Caki2 (cell line): ENCODE measurements at places on chromosomes 2 and 18.

DNA sequence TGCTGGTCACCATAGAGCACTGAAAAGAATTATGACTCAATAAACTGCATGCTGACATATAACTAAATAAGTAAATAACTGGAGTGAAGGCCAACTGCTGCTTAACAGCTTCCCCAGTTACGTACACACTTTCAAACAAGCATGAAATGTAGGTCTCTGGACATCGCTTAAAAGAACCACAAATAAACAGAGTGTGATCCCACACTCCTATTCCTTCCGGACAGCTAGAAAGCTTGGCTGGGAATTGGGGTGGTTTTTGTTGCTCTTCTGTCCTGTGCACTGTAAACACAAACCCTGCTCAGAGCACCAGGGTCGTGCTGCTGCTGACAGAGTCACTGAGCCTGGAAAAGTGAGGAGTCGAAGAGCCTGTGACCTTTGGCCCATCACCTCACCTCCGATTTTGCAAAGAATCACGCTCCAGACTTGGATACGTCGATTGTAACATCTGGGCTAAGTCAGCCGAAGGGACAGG lies 162.7 kb upstream of the NT5C1B start:
- no peak for DNase-seq

DNA sequence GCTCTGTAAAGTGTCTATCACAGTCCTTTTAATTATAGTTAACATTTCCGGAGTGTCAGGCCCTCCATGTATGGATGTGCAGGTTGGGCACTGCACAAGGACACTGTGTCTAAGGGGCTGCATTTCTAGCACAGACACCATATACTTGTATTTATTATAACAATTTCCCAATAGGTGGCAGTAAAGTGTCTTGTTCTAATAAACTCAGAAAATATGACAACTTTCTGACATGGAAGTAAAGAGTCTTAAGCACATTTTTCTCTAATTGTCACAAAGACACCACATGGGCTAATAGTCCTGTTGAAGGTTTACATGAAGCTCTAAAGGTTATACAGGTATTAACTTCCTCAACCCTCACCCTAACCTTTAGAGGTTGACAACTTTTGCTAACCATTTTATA lies 156.6 kb downstream of the DYSF start:
- DNase-seq: peak; percentile 18

DNA sequence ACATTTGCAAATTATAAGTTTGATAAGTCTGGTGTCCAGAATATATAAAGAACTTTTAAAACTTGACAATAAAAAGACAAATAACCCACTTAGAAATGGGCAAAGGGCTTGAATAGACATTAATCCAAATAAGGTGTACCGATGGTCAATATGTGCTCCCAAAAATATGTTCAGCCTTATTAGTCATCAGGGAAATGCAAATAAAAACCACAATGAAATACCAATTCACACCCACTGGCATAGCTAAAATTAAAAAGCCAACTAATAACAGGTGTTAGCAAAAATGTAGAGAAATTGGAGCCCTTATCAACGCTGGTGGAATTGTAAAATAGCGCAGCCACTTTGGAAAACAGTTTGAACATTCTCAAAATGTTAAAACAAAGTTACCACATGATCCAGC lies 79.0 kb upstream of the SCG2 start:
- no peak for DNase-seq

DNA sequence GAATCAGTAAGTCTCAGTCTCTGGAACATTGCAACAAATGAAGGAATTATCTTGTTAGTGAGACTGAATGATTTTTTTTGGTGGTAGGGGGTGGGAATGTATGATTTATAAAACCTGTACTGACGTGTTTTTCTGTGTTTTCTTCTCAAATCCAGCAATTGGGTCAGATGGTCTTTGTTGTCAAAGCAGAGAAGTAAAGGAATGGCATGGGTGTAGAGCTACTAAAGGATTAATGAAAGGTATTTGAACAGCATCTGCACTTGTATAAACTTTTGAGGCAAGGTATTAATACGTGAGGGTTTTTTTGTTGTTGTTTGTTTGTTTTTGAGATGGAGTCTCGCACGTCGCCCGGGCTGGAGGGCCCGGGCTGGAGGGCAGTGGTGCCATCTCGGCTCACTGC lies 10.7 kb downstream of the DDX1 start:
- DNase-seq: no peak

- peak; percentile 4 for DNase-seq
Observed at GRCh38 chr2:220499225-220499624, 871.8 kb downstream of the SLC4A3 start.

DNA sequence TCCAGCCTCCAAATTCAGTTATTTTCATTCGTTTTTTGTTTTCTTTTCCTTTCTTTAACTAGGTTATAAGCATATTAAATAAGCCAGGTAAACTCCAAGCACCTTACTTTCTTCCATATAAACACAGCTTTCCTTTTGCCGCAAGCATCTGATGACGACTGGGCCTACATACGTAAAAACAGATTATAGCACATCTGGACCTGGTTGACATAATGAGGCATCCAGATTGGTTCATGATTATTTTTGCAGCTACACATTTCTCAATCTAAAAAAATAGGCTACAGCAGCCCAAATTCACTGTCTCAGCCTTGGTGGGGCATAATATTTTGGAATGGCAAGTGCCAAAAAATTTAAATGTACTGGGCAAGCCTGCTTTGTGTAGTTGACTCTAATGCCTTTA lies 7.7 kb downstream of the CYP1B1 start:
- no peak for DNase-seq

- DNase-seq: no peak
Observed at GRCh38 chr2:178530625-178531142, 50.4 kb downstream of the PLEKHA3 start.

- no peak for DNase-seq
Observed at GRCh38 chr2:102893870-102894269, 132.0 kb downstream of the TMEM182 start.

GRCh38 chr2:85914922-85915321 lies 26.1 kb upstream of the ST3GAL5 start:
- DNase-seq: peak; percentile 91
